Naive thymus-derived CD8-positive, alpha-beta T cell (primary cell): ENCODE measurements at places on chromosomes 6 and 20. TPM values are rescaled to one million over a fixed set of nuclear protein-coding genes. Genes with fewer than 3 reads are reported as not detected.

The BTN3A1 gene
- total RNA-seq: 250 TPM

DNA sequence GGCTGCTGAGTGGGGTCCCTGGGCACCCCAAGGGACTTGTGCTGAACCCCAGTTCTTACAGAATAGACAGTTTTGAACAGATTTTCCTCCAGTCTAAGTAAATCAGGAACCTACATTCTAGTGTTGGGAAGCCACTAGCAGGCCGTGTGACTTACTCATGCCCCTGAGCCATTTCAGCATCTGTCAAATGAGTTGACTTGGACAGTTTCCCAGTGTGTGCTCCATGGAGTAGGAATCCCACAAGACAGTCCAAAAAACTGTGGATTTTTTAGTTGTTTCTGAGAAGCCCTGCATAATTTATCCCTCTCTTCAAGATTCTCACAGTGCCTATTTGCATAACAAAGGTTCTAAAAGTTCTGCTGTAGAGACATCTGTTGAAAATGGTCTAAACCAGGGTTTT lies 2.1 kb downstream of the GABRR2 start:
- DNase-seq: no peak

DNA sequence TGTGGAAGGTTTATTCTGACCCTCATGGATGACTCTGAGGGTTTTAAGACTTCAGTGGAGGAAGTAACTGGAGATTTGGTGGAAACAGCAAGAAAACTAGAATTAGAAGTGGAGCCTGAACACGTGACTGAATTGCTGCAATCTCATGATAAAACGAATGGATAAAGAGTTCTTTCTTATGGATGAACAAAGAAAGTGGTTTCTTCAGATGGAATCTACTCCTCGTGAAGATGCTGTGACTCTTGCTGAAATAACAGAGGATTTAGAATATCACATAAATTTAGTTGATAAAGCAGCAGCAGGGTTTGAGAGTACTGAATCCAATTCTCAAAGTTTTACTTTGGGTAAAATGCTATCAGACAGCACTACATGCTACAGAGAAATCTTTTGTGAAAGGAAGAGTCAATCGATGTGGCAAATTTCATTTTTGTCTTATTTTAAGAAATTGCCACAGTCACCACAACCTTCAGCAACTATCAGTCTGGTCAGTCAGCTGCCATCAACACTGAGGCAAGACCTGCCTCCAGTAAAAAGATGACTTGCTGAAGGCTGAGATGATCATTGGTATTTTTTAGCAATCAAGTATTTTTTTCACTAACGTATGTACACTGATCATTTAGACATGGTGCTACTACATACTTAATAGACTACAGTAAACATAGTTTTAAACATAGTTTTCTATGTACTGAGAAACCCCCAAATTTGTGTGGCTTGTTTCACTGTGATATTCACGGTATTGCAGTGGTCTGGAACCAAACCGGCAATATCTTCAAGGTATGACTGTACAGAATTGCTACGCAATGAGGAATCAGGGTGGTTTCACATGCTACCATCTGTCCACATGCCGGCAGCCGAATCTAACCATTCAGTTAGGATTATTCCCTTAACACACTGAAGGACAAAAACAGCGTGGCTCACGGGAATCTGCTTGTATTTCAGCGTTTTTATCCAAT lies 149.0 kb downstream of the MYB start:
- DNase-seq: no peak

GRCh38 chr6:143163621-143164020 lies 102.9 kb downstream of the AIG1 start:
- no peak for DNase-seq

GRCh38 chr6:26575494-26575939 lies 21.2 kb upstream of the ABT1 start:
- no peak for DNase-seq

The BAG2 gene
- total RNA-seq: 5.2 TPM

- DNase-seq: no peak
Measured at GRCh38 chr6:1538810-1539478, 70.8 kb upstream of the FOXC1 start.

The C20orf204 gene
- total RNA-seq: 5.8 TPM

DNA sequence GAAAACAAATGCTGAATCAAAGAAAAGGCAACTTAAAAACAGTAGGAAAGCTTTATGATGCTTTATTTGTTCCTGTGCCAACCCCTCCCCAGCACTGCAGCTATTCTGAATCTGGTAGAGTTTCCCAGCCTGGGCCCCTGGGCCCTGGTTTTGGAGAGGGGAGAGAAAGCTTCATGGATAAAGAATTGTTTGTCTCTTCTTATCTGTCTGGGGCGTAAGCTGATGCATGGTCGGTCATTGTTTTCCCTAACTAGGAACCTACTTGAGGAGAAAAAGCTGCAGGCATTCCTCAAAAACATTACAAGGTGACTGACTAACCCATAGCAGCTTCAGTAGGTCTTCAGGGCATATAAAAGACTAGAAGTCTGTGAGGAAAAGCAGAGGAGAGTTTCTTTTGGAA lies 758.1 kb upstream of the EPHA7 start:
- DNase-seq: no peak

The GRM1 gene
- not detected for total RNA-seq

The ZC2HC1B gene
- total RNA-seq: not detected

The C20orf96 gene
- total RNA-seq: 4.7 TPM
